ENCODE measurements at places on chromosomes 1 and 21.

GRCh38 chr1:116889380-116889779, 20.3 kb upstream of the PTGFRN start:
- no peak for DNase-seq

DNA sequence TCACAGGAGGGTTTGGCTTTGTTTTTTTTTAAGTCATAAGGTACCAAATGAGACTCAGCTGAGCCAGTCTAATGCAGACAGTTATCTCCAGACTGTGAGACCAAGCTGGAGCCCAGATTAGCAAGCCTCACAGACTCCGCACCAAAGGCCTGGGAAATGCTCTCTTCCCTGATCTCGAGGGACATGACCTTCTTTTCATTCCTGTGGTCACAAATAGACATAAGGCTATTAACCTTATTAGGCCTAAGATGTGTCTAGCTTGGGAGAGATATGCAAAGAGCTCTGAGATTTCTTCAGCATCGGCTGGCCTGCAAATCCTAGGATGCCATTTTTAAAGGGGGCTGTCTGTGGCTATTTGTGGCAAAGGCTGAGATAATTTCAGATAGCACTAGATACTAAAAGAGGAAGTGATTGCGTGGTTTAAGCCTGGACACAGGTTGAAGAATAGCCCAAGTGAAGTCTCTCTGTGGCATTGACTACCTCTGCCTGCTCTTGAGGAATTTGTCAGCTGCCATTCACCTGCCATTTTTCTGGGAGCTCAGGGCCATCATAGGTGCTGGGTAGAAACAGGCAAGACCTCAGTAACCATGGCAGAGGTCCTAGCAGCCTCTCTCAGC, 301.3 kb downstream of the SIPA1L2 start:
- no peak for DNase-seq

DNA sequence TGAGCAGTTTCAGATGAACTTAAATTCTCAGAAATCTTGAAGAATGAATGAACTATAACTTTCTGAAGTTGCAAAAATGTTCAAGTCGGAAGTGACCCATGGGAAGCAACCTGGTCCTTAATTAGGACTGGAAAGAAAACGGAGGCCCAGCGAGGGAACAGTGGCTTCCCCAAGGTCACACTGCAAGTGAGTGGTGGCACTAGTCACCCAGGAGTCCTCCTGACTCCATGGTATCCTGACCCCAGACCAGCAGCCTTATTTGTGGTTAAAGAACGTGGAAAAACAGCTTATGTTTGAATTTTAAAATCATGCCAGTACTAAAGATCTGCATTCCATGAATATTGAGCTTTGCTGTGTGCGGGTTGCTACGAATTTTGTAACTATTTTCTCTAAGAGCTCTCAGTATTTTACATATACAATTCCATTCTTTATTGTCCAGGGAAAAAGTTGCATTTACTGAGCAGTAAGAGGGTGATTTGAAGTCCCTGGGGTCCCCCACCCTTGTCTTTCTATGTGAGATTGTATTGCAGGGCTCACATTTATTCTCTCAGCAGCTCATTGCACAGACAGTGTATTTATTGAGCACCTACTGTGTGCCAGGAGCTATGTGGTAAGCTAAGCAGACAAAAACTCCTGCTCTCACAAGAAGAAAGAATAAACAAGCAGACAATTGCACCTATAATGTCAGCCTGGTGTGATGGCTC, 61.6 kb upstream of the ATP5PO start:
- DNase-seq: peak; percentile 66

DNA sequence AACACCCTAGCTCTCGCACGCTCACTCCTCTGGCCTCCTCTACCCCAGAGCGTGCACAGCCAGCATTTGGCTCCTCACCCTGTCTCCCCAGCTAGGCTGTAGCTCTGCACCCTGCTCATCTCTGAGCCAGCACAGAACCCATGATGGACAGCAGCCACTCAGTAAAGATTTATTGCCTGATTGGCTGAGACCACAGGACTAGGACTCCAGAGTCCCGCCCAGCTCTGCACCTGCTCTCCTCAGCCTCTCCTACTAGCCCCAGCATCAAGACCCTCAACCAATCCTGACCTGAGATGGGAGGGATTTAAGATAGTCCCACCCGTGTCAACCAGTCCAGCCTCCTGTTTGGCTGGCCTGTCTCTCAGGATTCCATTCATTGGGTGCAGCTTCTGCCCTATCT, 9.3 kb downstream of the C1QB start:
- DNase-seq: no peak

- DNase-seq: no peak
These were observed 10.8 kb downstream of the ETS2 start for GRCh38 chr21:38816400-38816977.

GRCh38 chr1:98027103-98027705, 106.4 kb upstream of the DPYD start:
- no peak for DNase-seq

DNA sequence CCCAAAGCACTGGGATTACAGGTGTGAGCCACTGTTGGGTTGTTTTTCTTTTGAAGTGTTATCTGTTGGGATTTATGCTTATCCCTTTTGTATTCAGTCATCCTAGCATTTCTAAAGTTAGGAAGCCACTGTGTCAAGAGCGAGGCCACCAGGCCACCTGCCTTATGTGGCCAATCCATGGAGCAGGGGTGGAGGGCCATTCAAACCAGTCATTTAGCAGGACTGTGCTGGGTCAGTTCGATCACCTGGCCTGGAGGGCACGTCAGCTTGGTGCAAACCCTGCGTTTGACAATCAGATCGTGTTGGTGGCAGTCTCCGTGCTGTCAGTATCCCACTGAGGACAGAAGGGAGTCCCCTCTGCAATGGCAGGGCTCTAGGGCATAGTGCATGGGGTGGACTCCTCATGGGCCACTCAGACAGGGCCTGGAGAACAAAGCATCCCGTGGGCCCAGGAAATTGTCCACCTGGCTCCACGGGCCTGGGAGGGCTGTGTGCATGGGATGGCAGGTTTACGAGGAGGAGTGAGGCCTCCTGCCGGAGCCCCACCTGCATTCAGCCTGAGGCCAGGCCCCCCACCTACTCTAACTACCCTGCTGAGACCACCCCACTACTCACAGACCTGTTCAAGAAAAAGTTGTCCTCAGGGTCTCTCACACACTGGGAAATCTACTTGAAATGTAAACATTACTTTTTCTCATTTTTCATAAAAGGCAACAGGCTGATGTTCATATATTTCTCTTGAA, 242.3 kb downstream of the SDCCAG8 start:
- DNase-seq: no peak

All from stimulated activated effector memory CD8-positive, alpha-beta T cell treated with anti-CD3 and anti-CD28 coated beads, Interleukin-12 subunit alpha, Interleukin-12 subunit beta, amount 100 ng/mL, for 72 hours (primary cell).